RPMI7951 (cell line): ENCODE measurements at places on chromosomes 16 and 17.

DNA sequence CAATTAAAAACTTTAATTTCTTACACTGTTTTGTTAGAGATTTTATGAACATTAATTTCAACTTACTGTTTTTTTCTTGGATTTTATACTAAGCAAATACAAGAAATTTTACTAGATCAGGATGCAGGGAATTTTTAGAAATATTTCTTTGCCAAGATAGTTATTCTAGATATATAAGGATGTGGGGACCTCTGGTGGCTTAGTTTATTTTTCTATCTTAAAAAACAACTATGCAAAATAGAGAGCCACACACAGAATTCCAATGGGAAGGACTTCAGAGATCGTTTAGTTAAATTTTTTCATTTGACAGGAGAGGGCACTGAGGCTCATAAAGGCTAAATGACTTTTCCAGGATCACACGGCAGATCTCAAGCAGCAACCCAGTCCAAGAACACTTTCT lies 23.0 kb upstream of the CAPNS2 start:
- peak; percentile 35 for DNase-seq

DNA sequence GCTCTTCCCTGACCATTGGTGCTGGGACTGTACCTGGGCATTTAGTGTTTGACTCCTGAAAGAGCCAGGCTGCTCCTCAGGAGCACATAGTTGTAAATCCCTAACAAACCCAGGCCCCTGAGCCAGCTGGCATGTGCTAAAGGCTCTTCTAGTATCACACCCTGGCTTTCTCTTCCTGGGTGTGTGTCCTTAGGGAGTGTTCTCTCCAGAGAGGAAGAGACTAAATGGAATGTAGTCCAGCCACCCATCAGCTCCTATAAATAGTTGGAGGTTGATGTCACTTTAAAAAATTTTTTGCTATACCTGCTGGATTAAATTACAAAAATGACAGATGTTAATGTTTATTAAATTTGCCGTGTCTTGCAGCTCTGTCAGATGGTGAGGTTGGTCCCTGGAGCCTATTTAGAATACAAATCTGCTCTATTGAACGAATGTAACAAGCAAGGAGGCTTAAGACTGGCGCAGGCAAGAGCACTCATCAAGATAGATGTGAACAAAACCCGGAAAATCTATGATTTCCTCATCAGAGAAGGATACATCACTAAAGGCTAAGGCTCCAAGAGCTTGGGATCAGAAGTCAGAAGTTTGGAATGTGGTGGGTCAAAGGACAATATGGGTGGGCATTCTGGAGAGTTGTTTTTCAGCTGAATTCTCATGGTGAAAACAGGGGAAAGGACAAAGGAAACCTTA lies 13.1 kb upstream of the DUSP14 start:
- DNase-seq, result peak; percentile 21

DNA sequence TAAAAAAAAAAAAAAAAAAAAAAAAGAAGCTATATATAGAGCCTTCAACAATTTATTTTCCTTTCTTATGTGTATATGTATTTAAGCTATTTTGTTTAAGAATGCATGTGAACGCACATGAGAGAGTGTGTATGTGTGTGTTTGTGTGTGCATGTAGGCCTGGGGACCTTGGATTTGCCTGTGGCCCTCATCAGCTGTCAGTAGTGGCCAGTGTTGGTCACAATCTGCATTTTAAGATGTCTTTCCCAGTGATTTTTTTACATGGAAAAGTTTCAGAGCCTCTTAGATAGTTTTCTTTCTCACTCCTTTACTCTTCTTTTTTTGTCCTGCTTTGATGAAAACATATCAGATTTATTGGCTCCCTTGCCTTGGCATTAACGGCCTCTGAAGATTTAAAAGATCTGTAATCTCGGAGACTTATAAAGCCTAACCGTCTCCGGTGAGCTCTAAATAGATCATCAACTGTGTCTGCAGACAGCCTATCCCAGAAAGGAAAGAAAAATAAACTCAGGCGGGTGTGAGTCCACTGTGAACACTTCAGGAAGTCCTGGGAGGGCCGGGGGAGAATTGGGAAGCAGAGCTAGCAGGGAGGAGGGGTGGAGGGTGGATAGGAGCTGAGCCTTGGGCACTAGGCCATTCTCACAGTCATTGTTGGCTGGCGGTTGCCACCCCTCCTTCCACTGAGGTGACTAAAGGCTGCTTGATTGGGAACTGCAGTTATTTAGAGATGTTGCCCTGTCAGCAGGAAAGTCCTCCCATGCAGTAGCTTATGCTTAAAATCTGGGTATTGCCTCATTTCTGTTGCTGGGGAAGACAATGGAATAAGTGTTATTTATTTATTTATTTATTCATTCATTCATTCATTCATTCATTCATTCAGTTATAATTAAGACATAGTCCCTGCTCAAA lies 86.8 kb downstream of the WWP2 start:
- DNase-seq, result peak; percentile 88

- no peak for DNase-seq
Observed at GRCh38 chr17:82965371-82965770, 114.0 kb upstream of the METRNL start.

DNA sequence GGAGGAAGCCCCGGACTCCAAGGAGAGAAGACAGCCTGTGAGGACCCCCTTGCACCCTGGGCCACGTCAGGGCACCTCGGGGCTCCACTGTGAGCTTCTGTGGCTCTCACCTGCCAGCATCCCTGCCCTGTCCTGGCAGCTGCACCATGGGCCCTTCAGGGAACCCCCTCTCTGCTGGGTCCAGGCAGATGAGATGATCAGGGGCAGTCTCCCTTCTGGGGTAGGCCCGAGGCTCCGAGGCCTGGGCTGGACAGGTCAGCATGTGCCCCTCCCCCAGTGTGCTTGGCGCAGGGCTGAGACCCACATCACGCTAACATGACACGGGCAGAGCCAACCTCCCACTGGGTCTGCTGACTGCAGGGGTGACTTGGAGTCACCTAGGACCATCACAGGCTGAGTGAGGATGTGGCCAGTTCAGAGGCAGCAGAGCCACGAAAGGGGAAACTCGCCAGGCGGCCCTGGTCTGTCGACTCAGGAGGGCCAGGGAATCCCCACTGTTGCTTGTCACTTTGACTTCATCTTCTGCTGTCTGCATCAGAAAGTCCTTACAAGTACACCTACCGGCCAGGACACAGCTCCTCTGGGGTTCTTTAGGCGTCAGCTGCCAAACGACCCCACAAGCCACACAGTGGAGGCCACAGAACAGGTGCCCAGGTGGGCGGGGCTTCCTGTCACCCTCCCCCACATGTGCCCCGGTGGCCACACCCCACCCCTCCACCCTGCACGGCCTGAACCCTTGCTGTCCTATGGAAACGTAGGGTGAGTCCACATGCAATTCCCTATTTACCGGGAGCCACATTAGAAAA lies 2.2 kb downstream of the GALNS start:
- no peak for DNase-seq

DNA sequence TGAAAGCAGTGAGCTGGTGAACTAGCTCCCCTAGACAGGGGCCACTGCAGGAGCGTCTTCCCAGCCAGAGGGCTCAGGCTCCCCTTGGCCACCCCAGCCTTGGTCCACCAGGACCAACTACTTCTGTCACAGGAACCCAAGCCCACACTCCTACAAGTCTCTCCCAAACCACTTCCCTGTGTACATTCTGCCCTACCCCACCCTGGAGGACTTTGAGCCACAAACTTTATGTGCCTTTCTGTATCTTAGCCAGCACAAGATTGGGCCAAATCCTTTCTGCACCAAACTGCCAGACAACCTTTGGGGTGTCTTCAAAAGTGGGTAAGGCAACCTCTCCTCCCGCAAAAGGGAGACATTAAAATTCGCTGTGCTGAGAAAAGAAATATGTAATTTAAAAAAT lies 31.6 kb downstream of the EFCAB5 start:
- DNase-seq, result no peak
